HT-29 (cell line): ENCODE measurements at places on chromosomes 11 and 22.

DNA sequence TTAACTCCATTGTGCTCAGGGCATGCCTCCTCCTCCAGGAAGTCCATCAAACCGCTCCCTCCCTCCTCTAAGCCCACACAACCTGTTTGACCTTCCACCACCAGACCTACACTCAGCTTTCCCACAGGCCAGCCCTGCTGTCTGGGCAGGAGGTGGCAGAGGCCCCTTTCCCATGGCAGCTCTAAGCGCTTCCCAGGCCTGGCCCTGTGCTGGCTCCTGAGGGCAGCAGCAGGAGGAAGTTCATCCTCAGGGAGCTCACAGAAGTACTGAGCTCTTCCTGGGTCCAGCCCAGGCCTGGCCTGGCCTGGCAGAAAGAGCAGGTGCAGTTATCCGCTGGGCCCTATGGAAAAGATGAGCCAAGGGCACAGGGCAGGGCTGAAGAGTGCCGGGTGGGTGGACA is 31.4 kb downstream of the ARAP1 start:
- peak; percentile 19 for DNase-seq

DNA sequence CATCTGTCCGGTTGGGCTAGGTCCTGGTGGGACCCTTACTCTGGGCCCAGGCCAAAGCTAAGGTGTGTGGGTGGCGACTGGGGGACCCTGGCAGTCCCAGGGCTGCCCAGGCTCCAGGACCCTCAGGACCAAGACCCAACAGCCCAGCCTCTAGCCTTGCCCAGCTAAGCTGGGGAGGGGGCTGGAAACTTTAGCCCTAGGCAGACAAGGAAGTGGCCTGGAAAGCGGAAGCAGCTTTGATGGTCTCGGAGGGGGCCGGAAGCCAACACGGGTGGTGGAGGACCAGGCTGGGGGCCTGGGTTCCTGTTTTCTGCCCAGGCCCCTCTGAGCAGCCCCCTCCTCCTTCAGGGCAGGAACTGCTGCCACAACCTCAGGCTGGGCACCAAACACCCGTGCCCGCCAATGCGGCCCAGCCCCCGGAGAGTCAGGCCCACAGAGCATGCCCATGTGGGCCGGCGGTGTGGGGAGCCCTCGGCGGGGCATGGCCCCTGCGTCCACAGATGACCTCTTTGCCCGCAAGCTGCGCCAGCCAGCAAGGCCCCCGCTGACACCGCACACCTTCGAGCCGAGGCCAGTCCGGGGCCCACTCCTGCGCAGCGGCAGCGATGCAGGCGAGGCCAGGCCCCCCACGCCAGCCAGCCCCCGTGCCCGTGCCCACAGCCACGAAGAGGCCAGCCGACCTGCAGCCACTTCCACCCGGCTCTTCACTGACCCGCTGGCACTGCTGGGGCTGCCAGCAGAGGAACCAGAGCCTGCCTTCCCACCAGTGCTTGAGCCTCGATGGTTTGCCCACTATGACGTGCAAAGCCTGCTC is 2.8 kb downstream of the SIPA1 start:
- DNase-seq = no peak

DNA sequence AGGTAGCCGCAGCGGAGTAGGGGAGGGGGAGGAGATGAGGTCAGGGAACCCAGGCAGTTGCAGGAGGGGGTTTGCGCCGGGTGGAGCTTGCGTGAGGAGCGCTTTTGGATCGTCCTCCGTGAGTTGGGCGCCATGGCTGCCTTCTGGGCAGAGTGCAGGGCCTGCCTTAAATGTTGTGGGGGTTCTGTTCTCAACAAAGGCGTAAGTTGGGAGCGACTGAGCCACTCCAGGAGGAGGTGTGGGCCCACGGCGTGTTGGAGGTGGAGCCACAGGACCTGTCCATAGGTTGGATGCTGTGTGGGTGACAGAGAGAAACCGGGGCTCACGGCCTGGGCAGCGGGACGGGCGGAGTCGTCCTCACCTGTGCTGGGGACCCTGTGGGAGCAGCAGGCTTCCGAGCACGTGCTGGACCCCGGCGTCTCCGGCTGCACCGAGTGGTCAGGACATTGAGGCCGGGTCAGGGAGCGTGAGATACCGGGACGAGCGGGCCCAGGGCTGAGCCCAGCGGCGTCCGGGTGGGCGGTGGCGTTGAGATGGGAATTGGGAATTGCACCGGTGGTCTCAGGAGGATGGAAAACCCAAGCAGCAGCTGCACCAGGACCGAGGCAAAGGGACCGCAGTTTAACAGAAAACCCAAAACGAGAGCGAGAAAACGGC is 977 bp upstream of the PGGHG start:
- peak; percentile 74 for DNase-seq

DNA sequence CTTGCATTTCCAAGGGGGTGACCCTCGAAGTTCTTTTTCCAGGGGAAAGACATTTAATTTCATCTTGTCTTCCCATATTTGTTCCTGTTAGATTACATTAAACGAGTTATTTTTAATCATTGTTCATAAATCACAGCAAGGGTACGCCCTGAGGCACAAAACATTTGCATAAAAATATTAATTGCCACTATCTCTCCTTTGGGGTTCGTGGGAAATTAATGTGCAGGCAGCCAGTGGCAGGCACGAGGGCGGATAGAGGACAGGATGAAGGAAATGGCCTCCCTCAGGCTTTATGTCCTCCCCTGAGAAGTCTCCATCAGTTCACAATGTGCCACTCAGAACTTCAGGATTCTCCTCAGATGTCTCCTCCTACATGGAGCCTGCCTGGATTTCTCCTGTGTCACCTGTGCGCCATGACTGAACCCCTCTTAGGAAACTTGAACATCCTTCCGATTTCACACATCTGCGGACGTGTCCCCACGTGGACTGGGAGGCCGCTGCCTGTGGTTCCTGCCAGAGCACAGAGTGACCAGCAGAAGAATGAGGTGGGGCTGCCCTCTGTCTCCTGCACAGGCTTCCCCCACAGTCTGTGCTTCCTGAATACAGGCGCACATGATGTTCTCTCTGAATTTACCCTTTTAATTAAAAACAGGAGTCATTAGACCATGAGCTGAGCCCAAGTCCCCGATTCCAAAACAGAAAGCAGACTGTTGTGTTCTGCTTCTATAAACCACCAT is 1085.9 kb downstream of the TBC1D22A start:
- DNase-seq = no peak

- DNase-seq = no peak
Measured at GRCh38 chr11:125976156-125976555, 30.3 kb downstream of the VSIG10L2 start.
